ENCODE measurements at places on chromosomes 2 and 18. TPM values are rescaled to one million over a fixed set of nuclear protein-coding genes. Genes with fewer than 3 reads are reported as not detected.

GRCh38 chr2:10267036-10267435, 35.7 kb upstream of the HPCAL1 start:
- no peaks in the 10 kb centered on the region for H3K4me1 ChIP-seq
- no peaks in the 10 kb centered on the region for H3K36me3 ChIP-seq
- H3K4me3 ChIP-seq = no peak overlapping the region
- H3K27ac ChIP-seq = no peak overlapping the region
- H3K27me3 ChIP-seq = peaks cover 6% of the 10 kb centered on the region
- DNase-seq = no peak

ASXL2 gene
- polyA plus RNA-seq = 20.7 TPM

DNA sequence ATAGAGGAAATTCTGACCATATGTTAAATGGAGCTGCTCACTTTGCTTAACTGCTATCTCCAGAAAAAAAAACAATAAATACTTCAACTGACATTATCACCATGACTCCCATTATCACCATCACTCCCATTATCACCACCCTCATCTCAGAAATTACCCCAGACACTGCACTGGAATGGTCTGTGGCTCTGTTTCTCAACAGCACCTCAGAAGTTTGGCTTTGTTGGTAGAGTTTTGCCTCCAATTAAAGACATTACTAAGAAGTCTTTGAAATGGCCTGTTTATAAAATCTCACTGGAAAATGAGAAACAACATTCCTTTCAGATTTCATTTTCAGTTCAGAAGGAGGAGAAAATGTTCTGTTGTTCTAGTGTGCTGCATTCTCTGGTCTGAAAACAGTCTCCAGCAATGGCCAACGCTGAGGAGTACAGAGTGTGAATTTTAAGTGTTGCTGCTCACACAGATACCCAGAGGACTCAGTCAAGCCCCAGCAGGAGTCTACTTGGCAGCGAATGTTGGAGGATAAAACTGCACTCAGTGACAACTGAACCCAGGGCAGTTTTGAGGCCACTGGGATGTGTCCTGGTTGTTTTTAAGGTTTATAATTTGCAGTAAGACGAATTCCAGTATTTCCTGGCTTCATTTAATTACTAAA, 364.5 kb upstream of the CDH2 start:
- H3K27me3 ChIP-seq = no peaks in the 10 kb centered on the region
- no peaks in the 10 kb centered on the region for H3K36me3 ChIP-seq
- no peak overlapping the region for H3K27ac ChIP-seq
- H3K4me1 ChIP-seq = no peaks in the 10 kb centered on the region

GRCh38 chr2:113136828-113137775, 9.7 kb downstream of the IL1RN start:
- no peak overlapping the region for H3K4me3 ChIP-seq
- H3K4me1 ChIP-seq = no peaks in the 10 kb centered on the region
- no peak overlapping the region for H3K27ac ChIP-seq
- DNase-seq = no peak

GRCh38 chr2:144606466-144607095, 86.7 kb upstream of the ZEB2 start:
- no peaks in the 10 kb centered on the region for H3K27me3 ChIP-seq
- no peaks in the 10 kb centered on the region for H3K4me1 ChIP-seq
- H3K36me3 ChIP-seq = no peaks in the 10 kb centered on the region
- DNase-seq = no peak
- H3K4me3 ChIP-seq = no peak overlapping the region

ANKRD30B gene
- not detected for polyA plus RNA-seq

DNA sequence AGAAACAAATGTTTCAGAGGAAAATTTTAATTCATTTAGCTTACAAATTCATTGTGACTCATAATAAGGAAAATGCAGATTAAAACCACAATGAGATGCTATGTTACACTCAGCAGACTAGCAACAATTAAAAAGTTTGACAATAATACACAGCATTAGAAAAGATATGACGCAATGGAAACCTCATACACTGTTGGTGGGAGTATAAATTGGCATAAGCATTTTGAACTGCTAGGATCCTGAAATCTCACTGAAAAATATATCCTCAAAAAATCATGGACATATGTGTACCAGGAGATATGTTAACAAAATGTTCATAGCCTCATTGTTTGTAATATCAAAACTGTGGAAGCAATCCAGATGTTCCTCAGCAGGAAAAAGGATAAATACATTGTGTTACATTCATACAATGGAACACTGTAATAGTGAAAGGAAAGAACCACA, 13.7 kb downstream of the CALCRL start:
- H3K36me3 ChIP-seq = no peaks in the 10 kb centered on the region
- no peaks in the 10 kb centered on the region for H3K27me3 ChIP-seq
- peak; percentile 73 for DNase-seq
- no peak overlapping the region for H3K27ac ChIP-seq
- H3K4me3 ChIP-seq = no peak overlapping the region

GRCh38 chr2:17719562-17720371, 33.8 kb downstream of the SMC6 start:
- H3K4me3 ChIP-seq = no peak overlapping the region
- no peak for DNase-seq
- H3K27me3 ChIP-seq = no peaks in the 10 kb centered on the region
- H3K4me1 ChIP-seq = no peaks in the 10 kb centered on the region
- H3K36me3 ChIP-seq = peaks cover 5% of the 10 kb centered on the region
- no peak overlapping the region for H3K27ac ChIP-seq

GRCh38 chr18:60646725-60647124, 274.1 kb upstream of the MC4R start:
- no peaks in the 10 kb centered on the region for H3K36me3 ChIP-seq
- H3K27me3 ChIP-seq = no peaks in the 10 kb centered on the region
- H3K27ac ChIP-seq = no peak overlapping the region
- H3K4me3 ChIP-seq = no peak overlapping the region
- H3K4me1 ChIP-seq = no peaks in the 10 kb centered on the region

GRCh38 chr2:129236601-129237000, 742.9 kb upstream of the RAB6C start:
- no peak overlapping the region for H3K27ac ChIP-seq
- no peaks in the 10 kb centered on the region for H3K4me1 ChIP-seq
- no peaks in the 10 kb centered on the region for H3K36me3 ChIP-seq
- no peaks in the 10 kb centered on the region for H3K27me3 ChIP-seq
- no peak for DNase-seq
- H3K4me3 ChIP-seq = no peak overlapping the region
